HuH-7 (cell line): ENCODE measurements at places on chromosomes 6 and 20.

GRCh38 chr20:64036346-64037198, 590 bp downstream of the C20orf204 start:
- no peak for DNase-seq

GRCh38 chr6:136059308-136059707, 190.8 kb downstream of the MTFR2 start:
- no peak for DNase-seq

- no peak for DNase-seq
Observed at GRCh38 chr6:139613496-139613895, 239.0 kb upstream of the CITED2 start.

- no peak for DNase-seq
Observed at GRCh38 chr6:166046226-166046625, 121.4 kb downstream of the TBXT start.

DNA sequence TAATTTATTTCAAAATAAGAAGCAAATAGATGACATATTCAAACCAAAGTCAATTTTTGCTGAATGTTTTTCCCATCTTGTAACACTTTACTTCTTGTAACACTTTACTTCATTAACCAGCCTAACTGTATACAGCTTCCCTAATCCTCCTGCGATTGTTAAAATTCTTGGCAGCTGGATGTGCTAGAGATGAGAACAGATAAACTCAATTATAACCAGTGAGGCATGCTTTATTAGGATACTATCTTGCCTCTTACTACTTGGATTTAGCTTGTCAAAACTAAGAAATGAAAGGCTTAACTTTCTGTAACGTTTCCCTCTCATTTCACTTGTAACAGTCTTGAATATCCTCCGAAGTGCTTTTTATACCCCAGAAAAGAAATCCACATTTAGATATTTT, 94.1 kb upstream of the BMP5 start:
- no peak for DNase-seq

DNA sequence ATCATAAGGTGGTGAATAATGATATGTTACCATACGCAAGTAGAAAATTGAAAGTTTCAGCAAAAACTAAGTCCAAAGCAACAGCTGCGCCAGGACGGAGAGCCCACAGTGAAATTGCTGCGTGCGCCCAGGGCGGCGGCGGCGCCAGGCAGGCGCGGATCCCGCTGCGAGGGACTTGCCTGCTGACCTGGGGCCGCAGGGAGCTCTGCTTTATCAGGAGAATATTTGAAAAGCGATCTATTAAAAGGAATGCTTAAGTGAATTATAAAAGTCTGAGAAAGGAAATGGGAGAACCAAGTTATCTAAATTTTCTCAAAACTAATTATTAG, 85.4 kb downstream of the THBS2 start:
- no peak for DNase-seq

GRCh38 chr6:72936766-72937559, 288.3 kb downstream of the KHDC1L start:
- DNase-seq: no peak

DNA sequence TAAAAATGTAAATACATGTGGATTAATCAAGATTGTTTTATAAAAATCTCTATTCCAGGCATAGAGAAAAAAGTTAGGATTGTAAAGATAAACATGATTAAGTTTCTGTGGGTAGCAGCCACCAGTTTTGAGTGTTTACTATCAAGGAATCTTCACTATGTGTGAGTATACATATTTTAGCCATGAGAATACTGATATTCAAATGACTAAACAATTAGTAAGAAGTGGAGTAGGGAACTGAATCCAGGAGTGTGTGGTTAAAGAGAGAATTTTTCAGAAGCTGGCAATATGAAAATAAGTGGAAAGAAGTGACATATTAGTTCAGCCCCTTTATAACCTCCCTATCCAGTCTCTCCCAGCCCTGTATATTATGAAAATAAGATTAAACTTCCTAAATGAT, 10.3 kb downstream of the ELOVL2 start:
- no peak for DNase-seq

GRCh38 chr6:155333414-155333813, 19.1 kb upstream of the TFB1M start:
- DNase-seq: no peak

DNA sequence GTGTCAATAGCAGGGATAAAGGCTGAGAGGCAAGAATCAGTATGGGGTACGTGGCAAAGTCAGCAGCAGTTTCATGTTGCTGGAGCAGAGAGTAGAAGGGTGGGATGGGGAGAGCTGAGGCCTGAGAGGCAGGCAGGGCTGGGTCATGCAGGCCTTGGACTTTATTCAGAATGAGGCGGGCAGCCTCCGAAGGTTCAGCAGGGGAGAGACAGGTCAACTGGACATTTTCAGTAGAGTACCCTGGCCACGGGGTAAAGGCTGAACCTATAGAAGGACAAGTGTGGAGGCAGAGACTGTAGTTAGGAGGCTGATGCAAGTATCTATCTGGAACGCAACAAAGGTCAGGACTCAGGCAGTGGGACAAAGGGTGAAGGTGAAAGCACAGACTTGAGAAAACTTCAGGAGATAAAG, 13.7 kb downstream of the NOTCH4 start:
- DNase-seq: no peak

- no peak for DNase-seq
Observed at GRCh38 chr6:25178336-25179035, 100.7 kb upstream of the CARMIL1 start.

DNA sequence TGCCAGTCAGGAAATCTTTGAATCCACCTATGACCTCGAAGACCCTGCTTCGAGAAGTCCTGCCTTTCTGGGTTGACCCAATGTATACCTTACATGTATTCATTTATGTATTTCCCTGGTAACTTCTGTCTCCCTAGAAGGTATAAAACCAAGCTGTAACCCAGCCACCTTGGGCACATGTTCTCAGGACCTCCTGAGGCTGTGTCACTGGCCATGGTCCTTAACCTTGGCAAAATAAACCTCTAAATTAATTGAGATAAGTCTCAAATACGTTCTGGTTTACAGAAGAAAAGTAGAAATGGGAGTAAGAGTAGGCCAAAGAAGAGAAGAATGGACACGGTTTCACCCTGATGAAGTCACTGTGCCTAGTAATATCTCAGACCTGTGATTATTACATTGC, 30.0 kb upstream of the PPP1R3G start:
- no peak for DNase-seq

- DNase-seq: no peak
Observed at GRCh38 chr20:5033566-5033965, 32.3 kb upstream of the SLC23A2 start.

GRCh38 chr6:38169221-38169976, 349.9 kb downstream of the ZFAND3 start:
- no peak for DNase-seq

- DNase-seq: peak; percentile 23
Observed at GRCh38 chr20:8330785-8331695, 199.0 kb downstream of the PLCB1 start.

DNA sequence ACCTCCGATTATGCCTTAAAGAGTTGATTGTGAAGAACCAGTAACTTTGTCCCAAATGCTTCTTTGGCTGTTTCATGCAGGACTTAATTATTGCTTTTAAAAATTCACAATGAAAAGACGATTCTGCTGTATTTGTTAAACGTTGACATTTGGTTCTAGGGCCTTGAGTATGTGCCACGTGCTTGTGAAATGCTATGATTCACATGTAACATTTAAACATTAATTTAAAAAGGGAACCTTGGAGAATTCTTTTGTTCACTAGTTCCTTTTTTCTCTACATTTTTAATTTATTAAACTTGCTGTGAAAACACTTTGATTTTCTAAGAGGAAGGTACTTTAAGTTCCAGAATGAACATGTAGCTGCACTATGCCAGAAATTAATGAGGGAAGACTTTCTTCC, 9.5 kb downstream of the GZF1 start:
- no peak for DNase-seq

DNA sequence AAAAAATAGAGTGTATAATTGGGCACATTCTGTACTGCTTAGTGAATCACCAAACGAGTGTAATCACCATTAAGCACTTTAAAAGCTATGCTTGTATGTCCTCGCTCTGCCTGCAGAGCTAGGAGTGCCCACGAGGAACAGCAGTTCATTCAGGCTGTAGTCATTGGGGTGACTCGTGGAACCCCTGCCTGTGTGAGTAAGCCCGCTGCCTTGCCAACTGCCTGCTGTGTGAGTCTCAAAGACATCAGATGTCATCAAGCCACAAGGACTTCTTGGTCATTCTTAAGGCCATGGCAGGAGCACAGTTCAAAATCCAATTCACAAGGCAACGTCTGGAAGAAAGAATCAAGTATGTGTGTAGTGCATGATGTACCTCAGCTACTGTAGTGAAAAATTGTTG, 60.4 kb downstream of the FOXO3 start:
- no peak for DNase-seq

DNA sequence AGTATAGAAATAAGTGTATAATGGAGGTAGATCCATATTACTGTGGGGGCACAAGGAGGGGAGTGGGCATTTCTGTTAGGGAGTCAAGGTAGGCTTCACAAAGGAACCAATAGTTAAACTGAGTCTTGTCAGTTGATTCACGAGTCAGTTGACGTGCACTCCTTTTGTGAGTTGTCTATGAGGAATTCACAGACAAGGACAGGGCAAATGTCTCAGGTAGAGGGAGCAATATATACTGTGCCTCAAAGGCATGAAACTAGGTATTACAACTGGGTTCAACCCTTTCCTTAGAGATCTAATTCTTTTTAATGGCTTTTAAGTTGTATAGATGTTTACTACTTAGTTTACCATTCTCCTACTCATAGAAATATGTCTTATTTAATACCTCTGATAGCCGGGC, 11.0 kb downstream of the TMEM14C start:
- DNase-seq: no peak

DNA sequence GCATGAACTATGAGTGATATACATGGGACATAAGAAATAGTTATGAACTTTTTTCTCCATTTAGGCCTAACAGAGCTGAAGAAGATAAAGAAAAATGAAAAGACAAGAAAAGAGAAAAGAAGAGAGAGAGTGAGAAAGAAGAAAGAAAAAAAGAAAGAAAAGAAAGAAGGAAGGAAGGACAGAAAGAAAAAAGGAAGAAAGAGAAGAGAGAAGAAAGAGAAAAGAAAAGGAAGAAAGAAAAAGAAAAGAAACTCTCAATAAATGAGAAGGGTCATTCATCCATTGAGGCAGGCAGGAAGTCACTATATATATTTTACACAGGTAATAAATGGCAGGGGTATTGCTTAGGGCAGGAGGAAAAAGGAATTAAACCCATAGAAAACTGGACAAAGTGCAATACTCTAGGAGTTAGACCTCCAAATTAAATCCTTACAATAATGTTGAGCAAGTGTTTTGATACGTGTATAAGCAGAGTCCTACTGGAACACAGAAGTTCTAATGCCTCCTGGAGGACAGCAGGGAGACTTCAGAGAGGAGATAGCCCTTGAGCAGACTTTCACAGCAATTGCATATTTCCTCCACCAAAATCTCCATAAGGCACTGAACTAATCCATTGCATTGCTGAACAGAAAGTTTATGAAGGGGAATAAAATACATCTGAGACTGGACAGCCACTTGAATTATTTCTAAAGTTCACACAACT, 86.4 kb upstream of the TENT5A start:
- DNase-seq: no peak

DNA sequence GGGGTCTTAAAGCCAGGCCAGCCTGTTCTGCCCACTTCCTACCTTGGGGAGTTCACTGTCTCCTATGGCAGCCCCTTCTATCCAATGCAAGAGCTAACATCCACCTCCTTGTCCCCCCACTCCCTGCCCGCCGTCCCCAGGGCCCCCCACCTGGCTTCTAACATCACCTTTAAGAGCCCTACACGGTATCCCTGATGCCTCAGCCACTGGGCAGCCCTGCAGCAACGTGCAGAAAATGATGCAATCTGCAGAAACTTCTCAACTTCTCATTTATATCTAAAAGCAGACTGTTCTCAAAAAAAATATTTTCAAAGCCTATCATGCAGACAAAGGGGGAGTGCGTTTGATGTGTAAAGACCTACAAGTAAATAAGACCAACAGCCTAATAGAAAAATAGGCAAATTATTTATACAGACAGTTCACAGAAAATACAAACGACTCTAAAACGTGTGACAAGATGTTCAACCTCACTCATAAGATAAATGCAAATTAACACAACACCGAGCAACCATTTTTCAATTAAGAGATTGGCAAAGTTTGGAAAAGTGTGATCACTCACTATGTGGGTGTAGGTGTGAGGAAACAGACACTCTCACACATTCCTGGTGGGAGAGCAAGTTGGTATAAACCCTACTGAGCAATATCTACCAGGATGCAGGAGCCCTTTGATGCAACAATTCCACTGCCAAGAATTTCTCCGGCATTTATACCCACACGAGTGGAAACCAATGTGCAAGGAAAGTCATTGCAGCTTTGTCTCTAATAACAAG, 15.1 kb upstream of the HCK start:
- DNase-seq: no peak

DNA sequence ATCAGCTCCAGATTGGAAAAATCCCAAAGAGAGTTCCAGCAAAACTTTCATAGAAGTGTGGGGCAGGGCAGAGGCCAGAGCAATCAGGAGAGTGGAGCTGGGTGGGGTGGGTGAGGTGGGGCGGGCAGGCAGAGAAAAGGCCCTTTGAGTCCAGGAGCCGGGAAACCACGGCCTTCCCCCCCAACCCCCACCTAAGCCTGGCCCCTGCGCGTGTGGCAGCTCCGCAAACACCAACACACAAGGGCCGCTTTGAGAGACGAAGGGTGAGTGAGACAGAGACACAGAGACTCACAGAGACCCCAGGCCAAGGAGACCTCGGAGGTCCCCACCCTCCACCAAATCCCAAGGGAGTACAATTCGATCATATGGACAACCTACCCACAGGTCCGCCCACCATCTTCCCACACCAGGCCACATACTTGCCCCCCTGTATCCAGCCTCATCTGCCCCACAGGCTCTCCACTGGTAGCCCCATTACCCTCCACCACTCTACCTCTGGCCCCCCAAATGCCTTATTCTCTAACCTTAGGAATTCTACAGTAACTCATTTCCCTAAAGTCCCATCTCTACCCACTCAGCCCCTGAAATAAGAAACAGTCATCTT, 1.7 kb downstream of the COL11A2 start:
- no peak for DNase-seq

DNA sequence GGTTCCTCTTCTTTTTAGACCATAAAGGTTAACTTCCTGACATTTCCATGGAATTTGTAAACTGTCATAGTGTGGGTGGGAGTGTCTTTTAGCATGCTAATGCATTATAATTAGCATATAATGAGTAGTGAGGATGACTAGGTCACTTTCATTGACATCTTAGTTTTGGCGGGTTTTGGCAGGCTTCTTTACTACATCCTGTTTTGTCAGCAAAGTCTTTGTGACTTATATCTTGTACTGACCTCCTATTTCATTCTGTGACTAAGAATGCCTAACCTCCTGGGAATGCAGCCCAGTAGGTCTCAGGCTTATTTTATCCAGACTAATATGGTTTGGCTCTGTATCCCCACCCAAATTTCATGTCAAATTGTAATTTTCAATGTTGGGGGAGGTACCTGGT, 149.6 kb upstream of the SYNCRIP start:
- no peak for DNase-seq

- peak; percentile 67 for DNase-seq
Observed at GRCh38 chr6:105135056-105135455, 44.8 kb downstream of the POPDC3 start.
